ENCODE measurements at places on chromosomes 1 and 21.

DNA sequence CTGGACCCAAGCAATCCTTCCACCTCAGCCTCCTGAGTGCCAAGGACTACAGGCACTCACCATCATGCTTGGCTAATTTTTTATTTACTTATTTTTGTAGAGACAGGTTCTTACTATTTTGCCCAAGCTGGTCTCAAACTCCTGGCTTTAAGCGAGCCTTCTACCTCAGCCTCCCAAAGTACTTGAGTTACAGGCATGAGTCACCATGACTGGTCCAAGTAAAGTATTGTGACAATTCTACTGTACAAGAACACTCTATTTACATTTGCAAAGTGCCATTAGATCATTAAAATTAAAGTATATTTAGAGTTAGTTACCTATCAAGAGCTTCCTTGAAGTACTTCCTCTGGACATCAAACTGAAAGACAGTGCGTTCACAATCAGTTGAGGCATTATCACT is 44.8 kb downstream of the NRDC start:
- no peak for DNase-seq

DNA sequence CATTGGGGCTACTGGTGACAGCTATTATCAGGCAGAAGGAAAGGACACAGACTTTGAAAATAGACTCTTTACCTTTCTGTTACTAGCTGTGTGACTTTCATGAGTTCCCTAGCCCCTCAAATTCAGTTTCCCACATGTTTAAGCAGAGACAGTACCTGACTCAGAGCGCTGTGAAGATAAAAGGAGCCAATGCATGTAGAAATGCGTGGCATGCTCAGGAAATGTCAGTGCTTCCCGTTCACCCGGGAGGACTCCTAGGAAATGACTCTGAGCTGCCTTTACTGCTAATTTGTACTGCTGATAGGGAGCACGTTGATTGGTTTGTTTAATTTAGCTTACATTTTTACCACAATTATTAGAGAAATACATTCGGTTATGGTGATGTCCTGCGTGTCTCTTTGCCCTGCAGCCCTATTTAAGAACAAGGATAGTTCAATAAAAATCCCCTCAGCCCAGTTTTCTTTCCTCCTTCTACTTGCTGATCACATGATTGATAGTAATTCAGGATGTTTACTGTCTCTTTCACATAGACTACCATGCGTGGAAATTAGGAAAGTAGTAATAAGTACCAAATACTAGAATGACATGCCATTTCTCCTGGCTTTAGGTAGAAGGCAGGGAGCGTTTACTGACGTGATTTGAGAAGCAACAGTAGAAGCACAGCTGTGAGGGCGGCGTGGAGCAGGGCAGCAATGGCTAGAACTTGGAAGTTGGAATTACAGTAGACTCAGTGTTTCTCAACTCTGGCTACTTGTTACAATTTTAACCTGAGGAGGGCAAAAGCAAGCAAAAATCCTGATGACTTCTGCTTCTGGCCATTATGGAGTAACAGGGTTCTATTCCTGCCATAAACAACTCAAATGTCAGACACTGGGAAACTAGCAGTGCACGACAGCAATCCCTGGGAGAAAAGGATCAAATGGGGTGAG is 15.9 kb downstream of the PDIK1L start:
- no peak for DNase-seq

DNA sequence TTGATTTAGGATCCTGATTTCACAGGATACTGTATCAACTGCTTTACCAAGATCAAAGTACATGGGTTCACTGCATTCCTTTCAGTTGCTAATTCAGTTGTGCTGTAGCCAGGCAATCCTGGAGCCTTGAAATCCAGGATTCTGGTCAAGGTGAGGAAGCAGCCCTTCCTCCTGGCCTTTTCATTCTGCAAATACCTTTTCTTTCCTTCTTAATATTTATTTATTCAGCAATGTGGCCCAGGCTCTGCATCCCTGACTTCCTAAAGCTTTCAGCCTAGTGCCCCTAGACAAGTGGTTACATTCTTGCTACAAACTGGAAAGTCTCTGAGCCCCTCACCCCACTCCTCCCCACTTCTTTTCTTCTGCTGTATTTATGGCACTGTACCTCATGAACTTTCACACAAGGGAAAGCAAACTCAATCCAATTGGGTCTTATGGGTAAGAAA is 16.2 kb downstream of the LRRC8D start:
- no peak for DNase-seq

DNA sequence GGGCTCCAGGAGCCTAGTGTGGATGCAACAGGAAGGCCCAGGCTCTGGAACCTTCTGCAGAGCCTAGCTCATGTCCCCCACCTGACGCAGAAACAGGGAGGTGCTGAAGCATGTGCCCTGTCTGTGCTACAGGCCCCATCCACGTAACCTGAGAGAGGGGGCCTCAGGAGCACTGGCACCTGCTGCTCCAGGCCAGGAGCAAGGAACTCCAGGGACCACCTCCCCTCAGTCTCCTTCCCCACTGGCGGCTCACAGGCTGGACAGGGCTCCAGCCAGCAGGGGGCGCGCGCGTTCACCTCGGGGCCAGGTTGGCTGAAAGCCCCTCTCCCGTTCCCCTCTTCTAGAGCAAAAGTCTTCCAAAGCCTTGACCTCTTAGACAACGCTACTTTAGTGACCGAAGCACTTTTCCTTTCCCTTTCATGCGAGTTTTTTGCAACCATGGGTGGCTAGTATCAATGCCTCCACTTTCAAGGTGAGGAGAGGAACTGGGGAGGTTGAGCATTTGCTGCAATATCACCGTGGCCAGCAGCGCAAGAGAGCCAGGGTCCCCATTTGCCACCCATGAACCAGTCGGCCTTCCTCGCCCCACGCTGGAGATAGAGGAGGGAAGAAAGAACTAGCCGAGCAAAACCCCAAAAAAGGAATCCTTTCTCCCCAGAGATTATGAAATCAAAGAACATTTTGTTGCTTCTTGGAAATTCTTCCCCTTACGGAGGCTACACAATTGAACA is 52.4 kb upstream of the GPR157 start:
- DNase-seq = no peak

- no peak for DNase-seq
Observed at GRCh38 chr1:202187697-202188407, 5.7 kb upstream of the LGR6 start.

GRCh38 chr1:156474966-156475365 is 25.6 kb downstream of the MEF2D start:
- DNase-seq = no peak

GRCh38 chr1:212452323-212453155 is 19.8 kb downstream of the NENF start:
- no peak for DNase-seq
